Panc1 (cell line): ENCODE measurements at places on chromosomes 3 and 15. TPM values are rescaled to one million over a fixed set of nuclear protein-coding genes. Genes with fewer than 3 reads are reported as not detected.

DNA sequence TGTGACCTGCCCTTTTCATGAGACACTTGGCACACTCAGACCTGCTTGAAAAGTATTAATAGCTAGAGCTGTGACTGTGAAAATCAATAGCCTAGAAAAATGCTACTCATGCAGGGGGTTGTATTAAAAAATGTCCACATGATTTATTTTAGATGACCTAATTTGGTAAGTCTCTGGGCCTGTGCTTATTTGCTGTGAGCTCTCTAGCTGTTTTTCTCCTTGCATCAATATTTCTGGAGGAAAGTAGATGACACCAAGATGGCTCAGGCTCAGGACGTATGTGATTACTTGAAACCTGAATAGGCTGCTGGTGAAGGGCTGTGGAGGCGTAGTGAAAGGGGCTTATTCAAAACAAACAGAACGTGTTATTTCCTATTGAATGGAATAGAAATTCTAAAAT lies 29.5 kb downstream of the KCNAB1 start:
- H3K36me3 ChIP-seq: no peaks in the 10 kb centered on the region
- no peaks in the 10 kb centered on the region for H3K4me1 ChIP-seq
- H3K27ac ChIP-seq: no peak overlapping the region
- H3K4me3 ChIP-seq: no peak overlapping the region
- H3K27me3 ChIP-seq: peaks cover 3% of the 10 kb centered on the region; the same call in 1 of the 2 replicates

The IDH2 gene
- total RNA-seq: 197 TPM

DNA sequence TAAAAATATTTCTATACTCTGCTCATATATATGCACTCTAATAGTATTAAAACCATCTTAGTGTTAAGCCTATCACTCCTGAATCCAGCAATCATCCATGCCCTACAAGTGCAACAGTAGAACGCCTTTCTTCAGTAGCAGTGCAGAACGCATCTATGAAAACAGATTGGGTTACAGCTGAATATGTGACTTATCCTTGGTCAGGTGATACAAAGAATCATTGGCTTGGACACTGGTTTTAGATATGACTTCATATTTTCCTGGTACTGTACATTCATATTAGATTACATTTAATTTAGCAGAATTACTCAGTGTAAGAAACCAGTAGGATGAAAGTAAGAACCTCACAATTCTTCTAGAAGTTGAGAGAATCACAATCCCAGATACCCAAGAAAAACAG lies 43.3 kb downstream of the ZNF106 start:
- no peak for DNase-seq
- no peak overlapping the region for H3K4me3 ChIP-seq
- H3K4me1 ChIP-seq: no peaks in the 10 kb centered on the region
- H3K27me3 ChIP-seq: no peaks in the 10 kb centered on the region

The RARRES1 gene
- 1.3 TPM for total RNA-seq

DNA sequence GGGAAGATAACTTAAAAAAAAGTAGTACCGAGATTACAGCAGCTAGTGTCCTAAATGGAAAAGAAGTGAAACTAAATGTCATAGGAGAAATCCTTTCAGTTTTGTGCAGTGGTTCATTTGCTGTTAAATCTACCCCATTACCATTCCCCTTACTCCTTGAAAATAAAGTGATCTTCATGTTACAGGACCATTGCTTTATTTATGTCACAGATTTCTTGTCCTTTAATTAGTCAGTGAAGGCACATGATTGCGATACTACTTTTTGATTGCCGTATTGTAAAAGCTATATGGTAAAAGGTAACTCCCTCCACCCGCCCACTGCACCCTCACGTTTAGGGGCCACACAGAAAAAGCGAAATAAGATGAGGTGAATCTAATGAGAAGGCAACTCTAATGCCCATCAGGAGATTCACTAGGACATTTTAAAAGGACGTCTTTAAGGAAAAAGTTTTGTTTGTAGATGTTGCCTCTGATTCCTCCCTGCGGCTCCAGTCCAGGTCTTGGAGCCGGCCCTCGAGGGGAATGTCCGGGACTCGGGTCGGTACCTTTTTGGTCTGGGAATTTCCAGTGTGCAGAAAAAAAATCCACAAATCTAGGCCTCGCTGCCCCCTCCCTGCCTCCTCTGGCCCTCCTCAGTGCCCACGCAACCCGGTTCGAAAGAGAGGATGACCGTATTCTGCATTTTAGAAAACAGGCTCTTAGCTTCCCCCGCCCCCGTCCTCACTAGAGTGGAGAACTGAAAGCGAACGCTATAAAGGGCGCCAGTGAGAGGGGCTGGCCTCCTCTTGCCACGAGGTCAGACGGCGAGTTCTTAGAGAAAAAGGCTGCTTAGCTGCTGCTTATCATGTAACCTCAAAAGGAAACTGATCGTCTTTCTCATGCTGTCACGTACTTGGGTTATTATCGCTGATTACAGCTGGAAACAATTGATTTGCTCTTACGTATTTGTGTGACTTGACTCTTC lies 21.8 kb upstream of the NFKBIZ start:
- no peak for DNase-seq
- H3K4me3 ChIP-seq: peak overlapping the region; percentile 89
- no peaks in the 10 kb centered on the region for H3K36me3 ChIP-seq
- peaks cover 22% of the 10 kb centered on the region for H3K4me1 ChIP-seq
- H3K27me3 ChIP-seq: no peaks in the 10 kb centered on the region

The SLC9C1 gene
- total RNA-seq: not detected

The ASB7 gene
- 18.1 TPM for total RNA-seq

GRCh38 chr15:41967506-41968206 lies 4.7 kb downstream of the EHD4 start:
- H3K27ac ChIP-seq: no peak overlapping the region
- DNase-seq: no peak
- no peaks in the 10 kb centered on the region; the same call in 1 of the 2 replicates for H3K36me3 ChIP-seq

The CFAP20DC gene
- total RNA-seq: 4.0 TPM

GRCh38 chr3:31534065-31534425 lies 1.3 kb downstream of the STT3B start:
- peak overlapping the region; percentile 87 for H3K4me3 ChIP-seq
- H3K27ac ChIP-seq: peak overlapping the region; percentile 78
- H3K4me1 ChIP-seq: peaks cover 12% of the 10 kb centered on the region; the same call in 1 of the 2 replicates
- H3K27me3 ChIP-seq: no peaks in the 10 kb centered on the region
- no peak for DNase-seq

GRCh38 chr3:100002599-100003350 lies 111.5 kb downstream of the FILIP1L start:
- H3K4me3 ChIP-seq: no peak overlapping the region
- DNase-seq: peak; percentile 93
- no peaks in the 10 kb centered on the region for H3K36me3 ChIP-seq
- peak overlapping the region; percentile 27; the same call in 1 of the 2 replicates for H3K27ac ChIP-seq
- no peaks in the 10 kb centered on the region for H3K27me3 ChIP-seq

GRCh38 chr3:18774319-18775088 lies 349.4 kb upstream of the SATB1 start:
- H3K4me1 ChIP-seq: no peaks in the 10 kb centered on the region
- H3K4me3 ChIP-seq: no peak overlapping the region
- no peaks in the 10 kb centered on the region for H3K27me3 ChIP-seq

The DVL3 gene
- total RNA-seq: 97.2 TPM

- H3K36me3 ChIP-seq: no peaks in the 10 kb centered on the region
- no peaks in the 10 kb centered on the region for H3K27me3 ChIP-seq
- H3K4me1 ChIP-seq: peaks cover 9% of the 10 kb centered on the region
- no peak overlapping the region for H3K27ac ChIP-seq
- H3K4me3 ChIP-seq: no peak overlapping the region
Measured at GRCh38 chr3:188036375-188037194, 117.4 kb upstream of the LPP start.

The ZNF860 gene
- total RNA-seq: 8.9 TPM

The ASB14 gene
- total RNA-seq: not detected

DNA sequence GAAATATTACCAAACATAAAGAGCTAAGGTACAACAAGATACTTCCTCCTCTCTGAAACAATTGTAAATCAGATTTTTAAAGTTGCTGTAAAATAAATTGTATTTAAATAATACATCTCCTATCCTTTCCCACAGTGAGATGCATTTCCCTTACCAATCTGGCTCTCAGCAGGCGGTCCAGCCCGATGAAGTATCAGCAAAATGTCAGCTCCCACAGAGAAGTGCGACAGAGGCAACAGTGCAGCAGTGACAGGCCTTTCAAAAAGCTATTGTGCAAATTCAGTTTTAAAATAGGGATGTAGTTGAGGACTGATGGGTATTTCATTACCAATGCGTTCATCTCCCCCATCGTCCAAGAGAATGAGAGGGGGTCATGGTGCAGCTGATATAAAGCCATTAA lies 733.2 kb upstream of the GOLIM4 start:
- H3K27ac ChIP-seq: no peak overlapping the region
- no peak for DNase-seq
- no peaks in the 10 kb centered on the region for H3K4me1 ChIP-seq
- H3K4me3 ChIP-seq: no peak overlapping the region
- no peaks in the 10 kb centered on the region for H3K27me3 ChIP-seq

DNA sequence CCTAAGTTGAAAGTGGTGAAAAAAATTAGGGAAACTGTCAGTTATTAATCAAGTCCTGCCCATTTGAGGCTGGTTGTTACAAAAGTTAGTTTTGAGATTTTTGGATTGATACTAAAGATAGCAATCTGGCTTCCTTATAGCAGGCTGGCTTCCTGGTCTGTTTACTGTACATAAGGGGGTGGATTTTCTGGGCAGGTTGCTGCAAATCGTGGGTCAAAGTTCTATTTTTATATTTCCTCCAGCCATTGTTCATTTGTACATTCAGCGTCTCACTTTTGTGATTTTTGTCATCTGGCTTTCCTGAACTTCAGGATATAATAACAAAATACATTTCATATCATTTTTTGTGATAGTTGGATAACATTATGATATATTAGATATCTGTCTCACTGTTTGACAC lies 49.5 kb downstream of the CLDN1 start:
- no peak overlapping the region for H3K27ac ChIP-seq
- H3K4me3 ChIP-seq: no peak overlapping the region
- no peaks in the 10 kb centered on the region for H3K36me3 ChIP-seq

- no peaks in the 10 kb centered on the region for H3K36me3 ChIP-seq
- H3K27ac ChIP-seq: no peak overlapping the region
- no peak for DNase-seq
- no peaks in the 10 kb centered on the region for H3K4me1 ChIP-seq
- no peaks in the 10 kb centered on the region for H3K27me3 ChIP-seq
Measured at GRCh38 chr3:48196611-48197010, 8.4 kb upstream of the CDC25A start.

DNA sequence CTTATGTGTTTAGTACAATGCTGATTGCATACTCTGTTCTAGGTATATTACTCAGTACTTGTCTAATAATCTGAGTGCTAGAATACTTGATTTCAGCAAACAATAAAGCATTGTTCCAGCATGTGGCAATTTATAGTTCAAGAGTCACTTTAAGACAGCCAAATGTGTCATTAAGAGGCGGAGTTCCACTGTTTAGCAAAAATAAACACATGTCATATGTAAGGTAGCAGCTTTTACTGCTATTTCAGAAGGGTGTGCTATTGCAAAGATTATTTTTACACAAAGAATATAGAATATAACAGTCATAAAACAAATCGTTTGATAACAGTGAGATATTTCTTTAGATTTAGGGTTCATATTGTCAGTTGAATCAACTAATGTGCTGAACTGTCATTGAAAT lies 358.7 kb downstream of the TUSC7 start:
- no peak for DNase-seq
- no peak overlapping the region for H3K27ac ChIP-seq
- H3K4me3 ChIP-seq: no peak overlapping the region
- no peaks in the 10 kb centered on the region for H3K4me1 ChIP-seq
- H3K36me3 ChIP-seq: no peaks in the 10 kb centered on the region
- no peaks in the 10 kb centered on the region for H3K27me3 ChIP-seq

DNA sequence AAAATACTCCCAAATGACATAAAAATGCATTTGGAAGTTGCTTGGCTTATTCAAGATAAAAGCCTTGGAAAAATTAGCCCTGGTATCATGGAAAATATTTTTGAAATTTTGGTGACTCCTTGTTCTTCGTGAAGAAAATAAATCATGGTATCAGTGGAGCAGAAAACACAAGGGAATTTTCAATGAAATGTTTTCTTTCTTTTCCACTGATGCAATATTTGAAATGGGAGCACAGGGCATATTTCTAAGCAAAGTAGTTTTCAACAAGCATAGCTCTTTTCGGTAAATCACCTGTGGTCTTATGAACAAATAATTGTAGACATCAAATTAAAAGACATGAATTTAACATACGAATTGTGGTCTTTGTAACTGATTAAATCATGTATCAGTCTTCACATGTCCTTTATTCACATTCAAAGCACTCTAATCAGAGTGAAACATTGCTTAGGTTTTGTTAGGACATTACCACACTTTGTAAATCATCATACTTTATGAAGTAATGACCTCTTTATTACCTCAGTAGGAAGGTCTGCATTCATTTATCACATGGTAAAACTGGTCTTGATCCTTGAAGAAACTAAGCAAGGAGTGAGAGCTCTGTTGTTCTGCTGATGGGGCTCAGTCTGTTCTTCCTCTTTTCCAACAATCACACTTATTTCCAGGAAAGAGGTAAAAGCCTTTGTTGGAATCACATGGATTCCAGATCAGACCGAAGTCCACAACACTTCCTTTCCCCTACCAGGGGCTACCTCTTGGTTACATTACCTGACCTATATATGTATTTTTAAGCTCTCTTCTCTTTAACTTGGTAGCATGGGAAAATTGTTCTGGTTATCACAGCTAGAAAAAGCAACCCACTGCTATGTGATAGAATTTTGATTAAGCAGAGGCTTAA lies 413.5 kb upstream of the THBS1 start:
- peak overlapping the region; percentile 18; the same call in 1 of the 2 replicates for H3K27ac ChIP-seq
- no peaks in the 10 kb centered on the region for H3K27me3 ChIP-seq
- no peak overlapping the region for H3K4me3 ChIP-seq
- no peaks in the 10 kb centered on the region for H3K36me3 ChIP-seq
- H3K4me1 ChIP-seq: no peaks in the 10 kb centered on the region

- no peak overlapping the region for H3K4me3 ChIP-seq
- H3K27ac ChIP-seq: no peak overlapping the region
- H3K36me3 ChIP-seq: no peaks in the 10 kb centered on the region; the same call in 1 of the 2 replicates
- no peaks in the 10 kb centered on the region for H3K27me3 ChIP-seq
- no peak for DNase-seq
Measured at GRCh38 chr15:89792106-89792805, 16.1 kb downstream of the MESP2 start.

GRCh38 chr15:63630036-63630751 lies 33.0 kb downstream of the FBXL22 start:
- H3K4me3 ChIP-seq: no peak overlapping the region
- no peaks in the 10 kb centered on the region for H3K4me1 ChIP-seq
- no peak for DNase-seq
- H3K27me3 ChIP-seq: no peaks in the 10 kb centered on the region

DNA sequence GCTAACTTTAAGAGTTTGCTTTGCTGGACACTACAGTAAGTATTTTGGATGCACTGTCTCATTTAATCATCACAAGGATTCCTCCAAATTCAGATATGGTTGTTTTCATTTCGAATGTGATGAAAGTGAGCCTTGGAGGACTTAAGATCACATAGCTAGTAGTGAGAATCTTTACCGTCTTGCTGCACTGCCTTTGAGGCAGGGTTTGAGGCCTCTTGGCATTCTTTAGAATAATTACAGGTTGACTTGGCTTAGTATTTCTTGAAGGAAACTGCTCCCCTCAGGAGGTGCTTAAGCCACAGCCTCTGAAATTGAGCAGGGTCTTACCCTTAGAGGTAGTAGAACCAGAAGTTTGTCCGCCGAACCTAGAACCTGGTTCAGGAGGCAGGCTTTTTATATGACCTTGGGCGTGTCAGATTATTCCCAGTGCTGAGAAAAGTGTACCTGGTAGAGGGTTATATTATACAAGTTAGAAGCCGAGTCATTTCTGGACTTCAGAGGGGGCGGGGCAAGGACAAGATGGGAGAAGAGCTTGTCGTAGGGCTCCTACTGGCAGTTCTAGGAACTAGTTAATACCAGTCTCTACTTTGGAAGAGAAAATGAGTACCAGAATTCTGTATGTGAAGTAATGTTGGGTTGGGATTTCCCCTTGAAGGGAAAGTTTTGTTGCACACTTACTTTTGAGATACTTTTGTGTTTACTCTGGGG lies 1.1 kb downstream of the TFG start:
- H3K4me1 ChIP-seq: peaks cover 20% of the 10 kb centered on the region; the same call in 1 of the 2 replicates
- H3K36me3 ChIP-seq: peaks cover 21% of the 10 kb centered on the region
- H3K27me3 ChIP-seq: no peaks in the 10 kb centered on the region; the same call in 1 of the 2 replicates
- H3K4me3 ChIP-seq: peak overlapping the region; percentile 91
- no peak for DNase-seq
- H3K27ac ChIP-seq: peak overlapping the region; percentile 95
